NCI-H2171 (cell line): ENCODE measurements at places on chromosomes 2 and 18.
A peak's percentile ranks its signal among the peaks of the same experiment; 100 is the strongest.

DNA sequence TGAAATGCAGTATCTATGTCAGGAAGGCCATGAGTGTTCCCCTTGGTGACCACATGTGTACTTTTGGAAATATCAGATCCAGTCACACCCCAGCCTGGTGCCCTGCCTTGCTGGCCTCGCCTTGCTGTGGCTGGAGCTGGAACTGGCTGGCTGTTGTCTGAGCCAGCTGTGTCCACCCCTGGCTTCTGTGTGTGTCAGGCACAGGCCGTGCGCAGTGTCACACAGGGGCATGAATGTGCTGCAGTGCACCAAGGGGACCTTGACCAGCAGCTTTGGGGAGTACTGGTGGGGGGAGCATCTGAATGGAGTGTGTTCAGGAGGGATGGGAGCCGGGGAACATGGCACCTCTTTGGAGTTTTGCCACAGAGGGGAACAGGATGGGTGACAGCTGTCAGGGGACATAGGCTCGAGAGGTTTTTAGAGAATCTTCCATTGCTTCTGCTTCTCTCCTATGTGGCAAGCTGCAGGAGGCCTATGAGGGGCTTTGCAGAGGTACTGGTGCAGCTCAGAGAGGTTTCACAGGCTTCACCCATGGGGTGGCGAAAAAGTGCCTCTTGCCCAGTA, 44.7 kb upstream of the FAHD2A start:
- no peak for DNase-seq

DNA sequence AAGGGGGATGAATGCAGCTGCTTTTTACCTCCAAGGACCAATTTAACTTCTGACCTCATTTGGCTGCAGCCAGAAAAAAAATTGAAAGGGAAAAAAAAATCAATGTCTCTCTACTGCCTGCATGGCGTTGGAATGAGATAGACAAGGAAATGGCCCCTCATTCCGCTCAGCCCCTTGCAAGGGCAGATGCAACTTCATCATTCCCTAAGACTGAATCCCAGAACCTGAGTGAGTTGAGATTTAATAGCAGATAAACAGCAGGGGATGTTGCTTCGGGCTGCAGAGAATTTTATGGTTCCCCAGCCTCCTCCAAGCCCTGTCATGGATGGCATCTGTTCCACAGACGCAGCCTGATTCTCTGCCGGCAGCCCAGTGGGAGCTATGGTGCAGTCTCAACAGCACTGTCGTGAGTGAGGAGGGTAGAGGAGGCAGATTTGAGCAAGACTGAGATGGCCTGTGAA, 49.0 kb downstream of the CAPN13 start:
- DNase-seq = no peak

DNA sequence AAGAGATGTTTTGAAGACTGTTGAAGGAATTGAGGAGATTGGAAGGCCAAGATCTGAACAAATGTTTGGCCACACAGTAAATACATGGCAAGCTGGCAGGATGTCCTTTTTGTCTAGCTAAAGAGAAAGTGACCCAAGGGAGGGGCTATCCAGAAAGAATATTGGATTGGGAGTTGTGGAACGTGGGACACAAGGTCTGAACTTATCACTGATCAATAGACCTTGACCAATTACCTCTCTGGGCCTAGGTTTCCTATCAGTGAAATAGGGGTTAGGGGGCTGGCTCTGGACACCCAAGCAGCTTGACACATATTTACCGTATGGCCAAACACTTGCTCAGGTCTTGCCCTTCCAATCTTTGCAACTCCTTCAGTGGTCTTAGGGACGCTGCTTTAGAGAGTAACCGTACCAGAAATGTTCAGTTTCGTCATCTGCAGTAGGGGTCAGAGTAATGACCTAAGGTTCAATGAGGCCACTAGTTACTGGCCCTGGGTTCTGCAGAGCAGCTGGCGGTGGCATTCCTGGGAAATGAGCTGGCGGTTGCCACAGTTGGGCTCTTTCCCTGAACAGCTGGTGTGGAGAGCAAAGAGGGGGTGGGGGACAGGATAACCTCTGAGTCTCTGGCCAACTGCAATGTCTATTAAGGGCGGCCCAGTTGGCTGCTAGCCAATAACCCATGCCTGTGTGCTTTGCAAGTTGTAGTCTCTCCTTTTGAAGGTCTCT, 70.1 kb upstream of the STPG4 start:
- peak; percentile 13 for DNase-seq

GRCh38 chr2:168565112-168565511, 109.0 kb downstream of the CERS6 start:
- DNase-seq = no peak

DNA sequence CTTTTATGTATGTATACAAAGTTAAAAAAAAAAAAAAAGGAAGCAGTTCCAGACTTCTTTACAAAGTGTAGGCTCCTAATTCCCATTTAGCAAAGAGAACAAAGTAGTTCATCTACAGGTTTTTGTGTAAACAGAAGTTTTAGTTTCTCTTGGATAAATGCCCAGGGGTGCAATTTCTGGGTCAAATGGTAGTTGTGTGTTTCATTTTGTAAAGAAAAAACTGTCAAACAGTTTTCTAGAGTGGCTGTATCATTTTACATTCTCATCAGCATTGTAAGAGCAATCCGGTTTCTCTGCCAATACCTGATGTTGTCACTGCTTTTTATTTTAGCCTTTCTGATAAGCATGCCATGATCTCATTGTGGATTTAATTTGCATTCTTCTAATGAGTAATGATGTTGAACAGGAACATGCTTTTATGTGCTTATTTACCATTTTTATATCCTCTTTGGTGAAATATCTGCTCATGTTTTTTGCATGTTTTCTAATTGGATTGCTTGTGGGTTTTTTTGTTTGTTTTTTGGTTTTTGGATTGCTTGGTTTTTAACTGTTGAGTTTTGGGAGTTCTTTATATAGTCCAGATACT, 16.6 kb upstream of the PSME4 start:
- peak; percentile 33 for DNase-seq

DNA sequence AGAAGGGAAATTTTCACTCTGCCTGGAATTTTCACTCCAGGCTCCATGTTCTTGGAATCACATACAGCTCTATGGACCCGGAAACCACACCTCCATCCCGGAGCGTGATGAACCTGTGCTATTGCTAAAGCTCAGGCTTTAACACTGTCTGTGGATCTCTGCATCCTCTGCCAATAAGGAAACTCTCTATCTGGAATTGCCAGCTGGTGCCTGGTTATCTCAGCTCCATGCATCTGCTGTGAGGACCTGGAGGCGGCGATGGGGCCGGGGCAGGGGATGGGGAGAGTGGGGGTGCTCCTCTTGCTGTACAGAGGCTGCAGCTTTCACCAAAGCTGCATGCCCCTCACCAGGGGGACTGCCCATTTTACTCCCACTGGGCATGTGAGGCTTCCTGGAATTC, 754.0 kb upstream of the SOX11 start:
- no peak for DNase-seq
